ENCODE measurements at places on chromosomes 12 and 14. TPM values are rescaled to one million over a fixed set of nuclear protein-coding genes. Genes with fewer than 3 reads are reported as not detected.

Gene GLS2
- total RNA-seq: 2.9 TPM

Gene KRT8
- 0.15 TPM for total RNA-seq

Gene LRRC43
- not detected for total RNA-seq

Gene RPGRIP1
- total RNA-seq: not detected

Gene RNF212B
- not detected for total RNA-seq

DNA sequence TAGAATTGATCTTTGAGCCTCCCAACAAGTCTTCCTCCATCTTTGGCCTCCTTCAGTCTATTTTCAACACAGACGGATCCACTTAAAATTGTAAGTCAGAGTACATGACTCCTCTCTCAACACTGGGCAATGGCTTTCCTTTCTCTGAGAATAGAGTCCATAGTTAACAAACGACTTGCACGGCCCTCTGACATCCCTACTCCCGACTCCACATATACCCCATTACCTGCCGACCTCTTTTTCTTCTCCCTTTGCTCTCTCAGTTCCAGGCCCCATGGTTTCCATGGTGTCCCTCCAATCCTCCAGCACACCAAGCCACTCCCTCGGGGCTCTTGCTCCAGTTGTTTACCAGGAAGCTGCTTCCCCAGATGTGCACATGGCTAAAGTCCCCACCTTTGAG lies 84.7 kb downstream of the DNAI7 start:
- no peak for DNase-seq

GRCh38 chr12:113755098-113755497 lies 211.0 kb downstream of the RBM19 start:
- no peak for DNase-seq

GRCh38 chr14:96139169-96139568 lies 65.5 kb upstream of the BDKRB2 start:
- DNase-seq: no peak

DNA sequence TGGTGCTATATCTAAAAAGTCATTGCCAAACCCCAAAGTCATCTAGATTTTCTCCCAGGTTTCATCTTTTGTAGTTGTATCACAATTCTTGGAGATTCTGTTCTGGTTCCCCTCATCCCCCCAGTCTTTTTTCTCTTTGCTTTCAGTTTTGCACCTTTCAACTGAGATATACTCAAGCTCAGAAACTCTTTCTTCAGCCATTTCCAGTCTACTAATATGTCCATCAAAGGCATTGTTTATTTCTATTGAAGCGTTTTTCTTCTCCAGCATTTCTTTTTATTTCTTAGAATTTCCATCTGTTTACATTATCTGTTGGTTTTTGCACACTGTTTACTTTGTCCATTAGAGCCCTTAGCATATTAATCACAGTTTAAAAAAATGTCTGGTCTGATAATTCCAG lies 179.5 kb downstream of the NUBPL start:
- DNase-seq: no peak
